ENCODE measurements at places on chromosomes 2 and 18.
A peak's percentile ranks its signal among the peaks of the same experiment; 100 is the strongest.

DNA sequence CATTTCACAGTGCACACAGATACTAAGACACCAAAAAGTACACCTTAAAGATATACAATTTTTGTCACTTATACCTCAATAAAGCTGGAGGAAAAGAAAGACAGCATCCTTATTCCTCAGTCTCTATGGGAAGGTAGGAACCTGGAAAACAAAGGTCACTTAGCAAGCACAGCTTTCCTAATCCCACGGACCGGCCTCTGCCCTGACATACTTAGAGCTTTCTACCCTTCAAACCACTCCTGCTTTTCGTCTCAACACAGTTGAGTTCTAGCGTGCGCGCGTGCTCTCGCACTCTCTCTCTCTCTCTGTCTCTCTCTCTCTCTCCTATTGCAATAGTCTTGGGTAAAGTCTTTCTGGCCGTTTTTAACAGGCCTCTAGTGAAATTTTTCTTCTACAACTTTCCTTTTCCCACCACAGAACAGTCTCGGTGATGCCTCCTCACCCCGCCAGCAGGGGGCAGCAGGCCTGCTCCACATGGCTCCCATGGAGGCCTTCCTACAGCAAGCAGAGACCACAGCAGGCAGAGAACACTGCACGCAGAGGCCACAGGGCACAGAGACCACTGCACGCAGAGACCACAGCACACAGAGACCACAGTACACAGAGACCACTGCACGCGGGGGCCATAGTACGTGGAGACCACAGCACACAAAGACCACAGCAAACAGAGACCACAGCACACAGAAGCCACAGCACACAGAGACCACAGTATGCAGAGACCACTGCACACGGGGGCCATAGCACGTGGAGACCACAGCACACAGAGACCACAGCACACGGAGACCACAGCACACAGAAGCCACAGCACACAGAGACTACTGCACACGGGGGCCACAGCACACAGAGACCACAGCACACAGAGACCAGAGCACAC is 106.9 kb downstream of the FBXO15 start:
- DNase-seq, result peak; percentile 86

GRCh38 chr2:202529389-202529788 is 105.4 kb upstream of the FAM117B start:
- DNase-seq, result no peak

- no peak for DNase-seq
Measured at GRCh38 chr2:18290386-18290785, 270.1 kb downstream of the RDH14 start.

DNA sequence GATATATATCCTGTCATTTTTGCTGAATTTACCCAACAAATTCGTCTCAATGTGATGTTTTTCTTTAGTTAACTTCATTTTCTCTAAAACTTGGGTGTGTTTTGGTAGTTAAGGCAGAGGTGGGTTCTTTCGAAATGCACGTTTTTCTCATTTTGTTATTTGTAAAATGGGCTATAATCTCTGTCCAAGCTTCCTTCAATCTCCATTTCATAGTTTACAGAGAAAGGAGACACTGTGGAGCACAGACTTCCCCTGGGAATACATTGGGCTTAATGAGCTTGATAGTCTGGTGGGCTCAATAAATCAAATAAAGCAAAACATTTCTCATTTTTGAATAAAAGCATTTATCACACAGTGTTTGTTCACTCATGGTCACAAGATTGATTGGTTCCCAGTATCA is 145.1 kb downstream of the AGPS start:
- no peak for DNase-seq

- DNase-seq, result no peak
Measured at GRCh38 chr18:25229081-25229480, 122.9 kb downstream of the ZNF521 start.

DNA sequence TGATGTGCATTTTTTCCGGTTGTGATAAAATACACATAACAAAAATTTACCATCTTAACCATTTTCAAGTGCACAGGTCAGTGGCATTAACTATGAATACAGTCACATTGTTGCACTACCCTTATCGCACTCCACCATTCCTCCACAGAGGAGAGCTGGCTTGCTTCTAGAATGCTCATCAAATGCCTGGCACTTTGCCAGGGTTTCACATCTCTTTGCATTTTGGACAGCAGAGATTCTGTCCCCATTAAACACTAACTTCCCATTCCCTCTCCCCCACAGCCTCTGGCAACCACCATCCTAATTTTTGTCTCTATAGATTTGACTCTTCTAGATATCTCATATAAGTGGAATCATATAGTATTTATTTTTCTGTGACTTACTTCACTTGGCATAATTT is 165.0 kb downstream of the ASB1 start:
- DNase-seq, result no peak

DNA sequence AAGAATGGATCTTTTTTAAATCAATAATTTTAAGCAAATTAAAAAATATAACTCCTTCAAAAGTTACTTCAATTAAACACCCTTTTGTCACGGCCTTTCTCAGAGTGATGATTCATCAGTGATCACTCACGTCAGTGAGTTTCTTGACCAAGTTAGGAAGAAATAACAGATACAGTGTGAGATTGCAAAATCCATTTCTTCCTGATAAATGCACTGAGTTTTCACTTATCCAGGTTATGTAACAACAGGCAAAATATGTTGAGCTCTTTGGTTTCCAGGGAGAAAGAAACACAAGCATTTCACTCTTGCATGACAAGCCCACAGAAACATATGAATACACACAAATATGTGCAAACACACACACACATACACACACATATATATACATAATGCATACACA is 195.9 kb upstream of the CYRIA start:
- DNase-seq, result no peak

DNA sequence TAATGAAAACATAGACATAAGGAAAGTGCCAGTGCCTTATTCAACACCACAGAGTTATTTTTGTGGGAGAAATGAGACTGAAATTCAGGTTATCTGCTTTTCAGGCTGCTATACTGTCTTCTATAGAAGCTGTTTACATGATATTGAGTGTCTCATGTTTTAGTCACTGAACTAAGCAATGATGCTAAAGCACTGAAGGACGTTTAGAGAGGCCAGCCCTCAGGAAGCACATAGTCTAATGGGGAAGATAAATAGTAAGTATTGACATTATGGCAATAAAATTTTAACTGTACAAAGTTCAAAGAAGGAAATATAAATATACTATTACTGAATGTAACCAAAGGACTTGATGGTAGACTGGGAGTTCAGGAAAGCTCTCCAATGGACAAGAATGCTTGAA is 186.4 kb upstream of the ZC3H15 start:
- DNase-seq, result no peak

GRCh38 chr2:158969162-158969714 is 798 bp downstream of the TANC1 start:
- DNase-seq, result peak; percentile 11

- DNase-seq, result no peak
Measured at GRCh38 chr2:202037086-202037485, 3.4 kb downstream of the FZD7 start.

DNA sequence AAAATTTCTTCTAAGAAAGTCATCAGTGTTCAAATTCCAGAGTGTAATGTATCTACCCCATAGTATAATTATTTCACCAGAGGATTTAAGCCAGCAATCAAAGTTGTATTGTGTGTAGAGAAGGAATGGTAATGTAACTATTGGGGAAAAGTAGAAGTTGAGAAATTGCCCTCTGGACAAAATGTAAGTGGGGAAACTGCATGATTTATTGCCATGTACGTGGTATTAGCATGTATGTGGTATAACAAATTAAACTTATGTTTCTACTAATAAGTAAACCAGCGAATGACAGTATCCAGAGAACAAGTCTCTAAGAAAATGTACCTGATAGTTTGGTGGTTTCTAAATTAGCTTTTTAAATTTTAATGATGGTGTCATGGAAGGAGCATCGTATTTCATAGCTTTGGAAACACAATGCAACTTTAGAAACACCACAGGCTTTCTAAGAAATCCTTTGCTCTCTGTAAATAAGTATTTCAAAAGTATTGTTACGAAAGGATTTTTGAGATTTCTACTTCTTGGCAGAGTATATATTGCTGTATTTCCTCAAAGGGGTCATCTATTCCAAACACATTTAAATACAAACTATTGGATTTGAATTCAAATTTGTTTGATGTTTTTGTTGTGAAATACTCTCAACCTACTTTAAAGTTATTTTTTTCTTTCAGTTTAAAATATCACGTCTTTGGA is 1018.9 kb upstream of the ZEB2 start:
- DNase-seq, result no peak

DNA sequence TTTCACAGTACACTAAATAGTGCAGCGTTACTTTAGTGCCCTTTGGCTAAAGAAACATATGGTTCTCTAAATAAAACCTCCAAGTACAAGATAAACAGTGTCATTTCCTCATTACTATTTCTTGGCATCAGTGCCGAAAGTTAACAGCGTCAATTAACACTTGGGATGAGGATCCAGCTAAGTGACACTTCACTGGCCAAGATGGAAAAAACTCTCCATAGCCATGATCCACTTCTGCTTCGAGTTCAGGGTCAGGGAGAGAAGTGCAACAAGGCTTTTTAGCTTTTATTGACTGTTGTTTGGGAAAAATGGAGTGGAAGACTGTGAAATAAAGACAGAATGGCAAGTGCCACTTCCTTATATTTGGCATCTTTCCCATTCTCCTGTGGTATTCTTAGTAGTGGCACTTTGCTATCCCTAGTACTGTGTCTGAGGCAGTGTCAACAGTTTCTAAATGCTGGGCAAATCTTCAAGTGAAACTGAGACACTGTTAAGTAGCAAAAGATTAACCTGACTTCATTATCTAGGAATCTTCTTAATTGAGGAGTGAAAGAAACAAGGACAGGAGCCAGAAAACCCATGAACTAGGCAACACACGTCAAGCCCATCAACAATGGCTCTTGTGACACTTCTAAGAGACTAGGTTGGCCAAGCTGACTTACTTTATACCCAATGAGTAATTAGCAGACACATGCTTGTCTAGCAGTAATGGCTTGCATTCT is 222.5 kb upstream of the SESTD1 start:
- DNase-seq, result no peak
